ENCODE measurements at places on chromosomes 2 and 18. TPM values are rescaled to one million over a fixed set of nuclear protein-coding genes. Genes with fewer than 3 reads are reported as not detected.

IL36A gene
- not detected for total RNA-seq

SLC16A14 gene
- total RNA-seq = 5.3 TPM

ZNF513 gene
- total RNA-seq = 21.7 TPM

C2orf74 gene
- 0.72 TPM for total RNA-seq

IL36RN gene
- not detected for total RNA-seq

SLC4A3 gene
- total RNA-seq = 0.47 TPM

ATP6V1C2 gene
- 1.4 TPM for total RNA-seq

CSRNP3 gene
- 2.0 TPM for total RNA-seq

Data from colonic mucosa (tissue), 4 donors.